COR-L47 (cell line): ENCODE measurements at places on chromosomes 3 and 15.

DNA sequence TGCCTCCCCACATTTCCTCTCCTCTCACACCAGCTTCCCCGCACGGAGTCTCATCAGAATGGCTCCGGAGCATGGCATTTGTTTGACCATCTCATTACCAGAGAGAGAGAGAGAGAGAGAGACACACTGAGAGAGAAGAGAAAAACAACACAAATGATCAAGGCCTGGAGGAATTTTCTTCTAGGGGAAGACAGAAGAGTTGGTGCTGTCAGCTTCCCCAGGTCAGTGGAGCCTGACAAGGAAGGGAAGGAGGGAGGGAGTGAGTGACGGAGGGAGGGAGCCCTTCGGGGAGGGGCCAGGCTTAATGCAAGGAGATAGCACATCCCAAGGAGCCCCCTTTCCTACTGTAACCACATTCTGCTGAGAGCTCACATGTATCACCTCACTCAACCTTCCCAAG, 9.1 kb downstream of the ST8SIA2 start:
- DNase-seq, result no peak

DNA sequence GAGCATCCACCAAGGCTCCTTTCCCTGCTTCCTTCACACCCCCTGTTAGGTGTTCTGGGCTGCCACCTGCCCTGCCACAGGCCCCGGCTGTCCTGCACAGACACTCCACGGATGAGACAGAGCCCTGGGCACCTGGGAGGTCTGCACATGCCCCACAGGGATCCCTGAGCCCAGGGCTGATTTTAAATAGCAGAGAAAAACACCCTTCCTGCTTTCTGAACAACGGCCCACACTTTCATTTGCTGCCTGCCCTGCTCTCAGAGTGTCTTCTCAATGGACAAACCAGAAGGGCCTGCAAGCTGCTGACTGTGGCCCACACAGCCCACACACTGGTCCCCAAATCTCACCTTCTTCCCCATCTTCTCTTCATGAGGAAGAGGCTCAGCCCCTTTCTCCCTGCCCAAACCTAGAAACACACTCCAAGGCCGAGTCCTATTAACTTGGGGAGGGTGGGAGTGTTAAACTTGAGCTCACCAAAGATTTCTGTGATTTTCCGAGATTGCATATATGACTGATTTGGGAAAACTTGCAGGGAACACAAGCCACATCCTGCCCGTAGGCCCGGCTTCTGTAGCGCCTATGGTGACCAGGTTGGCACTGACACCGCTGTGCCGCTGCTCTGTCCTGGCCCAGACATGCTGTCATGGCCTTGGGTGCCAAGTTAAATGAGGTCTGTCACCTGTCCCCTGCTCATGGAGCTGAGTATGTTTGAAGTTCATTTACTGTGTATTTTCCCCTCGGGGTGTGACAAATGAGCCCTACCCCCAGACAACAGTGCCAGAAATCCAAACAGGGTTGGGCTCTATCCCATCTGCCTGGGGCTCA, 47.2 kb upstream of the KLF13 start:
- DNase-seq, result no peak

DNA sequence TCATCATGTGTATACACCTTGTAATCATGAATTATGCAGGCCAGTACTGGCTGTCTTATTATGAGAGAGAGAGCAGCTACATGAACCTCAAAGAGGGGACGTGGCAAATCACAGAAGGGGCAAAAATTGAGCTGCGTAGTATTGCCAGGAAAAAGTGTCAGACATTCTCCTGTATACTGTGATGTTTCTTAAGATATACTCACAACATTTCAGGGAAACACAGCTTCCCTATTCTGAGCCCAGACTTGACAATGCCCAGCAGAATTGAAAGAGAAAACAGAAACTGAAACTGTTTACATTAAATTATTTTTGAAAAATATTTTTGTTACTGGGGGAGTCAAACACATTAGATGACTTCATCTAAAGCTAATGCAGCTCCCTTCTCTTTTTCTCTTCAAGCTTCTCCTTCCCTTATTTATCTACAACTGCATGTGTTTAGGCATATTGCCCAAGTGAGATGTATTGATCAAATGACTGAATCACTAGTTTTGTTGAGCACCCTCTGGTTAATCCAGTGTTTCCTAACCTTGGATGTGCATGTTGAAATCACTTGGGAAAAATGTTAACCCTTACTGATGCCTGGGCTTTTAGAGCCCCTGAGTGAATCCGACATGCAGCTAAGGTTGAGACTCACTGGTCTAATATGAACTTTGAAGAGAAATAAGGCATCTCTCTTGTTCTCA, 39.5 kb downstream of the CADPS start:
- DNase-seq, result no peak

DNA sequence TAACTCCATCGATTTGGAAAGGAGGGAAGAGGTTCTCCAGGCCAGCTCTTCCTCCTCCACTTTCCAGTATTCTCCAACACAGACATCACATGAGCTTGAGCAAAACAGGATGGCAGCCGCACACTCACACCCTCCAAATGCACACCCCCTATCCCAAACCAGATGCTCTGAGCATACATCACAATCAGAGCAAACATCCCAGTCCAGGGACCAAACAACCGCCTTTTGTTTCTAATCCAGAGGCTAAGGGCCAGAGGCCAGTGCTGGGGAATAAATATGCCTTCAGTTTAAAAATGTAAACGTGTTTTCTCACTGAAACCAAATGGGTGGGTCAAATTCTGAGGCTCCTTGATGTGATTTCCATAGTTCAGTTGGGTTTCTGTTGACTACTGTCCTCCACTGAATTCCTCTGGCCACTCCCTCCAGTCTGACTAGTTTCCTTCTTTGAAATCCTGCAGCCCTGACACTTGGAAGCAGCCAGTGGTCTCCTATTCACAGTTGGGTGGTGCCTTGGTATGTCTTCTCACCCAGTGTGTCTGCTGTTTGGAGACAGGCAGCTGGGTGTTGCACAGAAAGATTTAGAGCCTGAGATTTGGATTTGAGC, 19.2 kb upstream of the MFGE8 start:
- no peak for DNase-seq

GRCh38 chr15:64000183-64000951, 45.9 kb downstream of the DAPK2 start:
- no peak for DNase-seq

- no peak for DNase-seq
Measured at GRCh38 chr3:104596054-104596453, 770.7 kb upstream of the ALCAM start.

GRCh38 chr15:93780073-93780472, 451.3 kb upstream of the MCTP2 start:
- no peak for DNase-seq

- DNase-seq, result no peak
Measured at GRCh38 chr3:45273681-45274515, 47.8 kb upstream of the TMEM158 start.

DNA sequence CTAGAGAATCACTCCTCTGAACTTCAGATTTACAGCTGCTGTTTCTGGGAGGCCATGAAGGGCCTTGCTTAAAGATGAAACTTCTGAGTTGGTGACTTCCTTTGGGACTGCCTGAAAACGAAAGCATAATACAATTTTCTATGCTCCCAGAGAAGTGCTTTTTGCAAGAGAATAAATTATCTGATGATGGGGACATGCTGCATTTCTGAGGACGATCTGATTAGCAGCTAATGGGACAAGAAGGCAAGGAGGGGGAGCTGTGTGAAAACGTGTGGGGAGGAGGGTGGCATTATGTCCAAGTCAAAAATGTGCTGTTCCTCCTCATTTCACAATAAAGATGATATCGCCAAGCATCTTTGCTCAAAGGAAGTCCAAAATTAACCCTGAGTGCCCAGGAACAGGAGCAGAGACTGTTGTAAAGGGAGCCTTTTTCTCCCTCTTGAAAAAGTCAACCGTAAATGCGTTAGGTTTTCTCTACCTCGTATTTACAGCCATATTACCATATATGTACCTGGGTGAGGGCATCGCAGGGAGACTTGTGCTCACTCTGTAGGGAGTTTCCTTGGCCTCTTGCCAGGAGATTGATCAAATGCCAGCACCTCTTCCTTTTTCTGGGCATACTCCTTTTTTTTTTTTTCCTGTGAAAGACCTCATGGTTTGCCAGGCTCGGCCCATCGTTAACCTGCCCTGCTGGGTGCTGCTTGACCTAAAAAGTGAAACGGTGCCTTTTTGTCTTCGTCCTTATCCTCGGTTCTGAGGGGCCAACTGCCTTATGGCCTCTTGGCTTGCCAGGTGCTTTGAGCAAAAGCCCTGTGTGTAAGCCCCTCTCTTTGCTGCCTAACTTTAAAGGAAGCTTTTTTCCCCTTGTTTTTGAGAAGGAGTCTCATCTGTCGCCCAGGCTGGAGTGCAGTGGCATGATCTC, 11.5 kb downstream of the ITPR1 start:
- no peak for DNase-seq

DNA sequence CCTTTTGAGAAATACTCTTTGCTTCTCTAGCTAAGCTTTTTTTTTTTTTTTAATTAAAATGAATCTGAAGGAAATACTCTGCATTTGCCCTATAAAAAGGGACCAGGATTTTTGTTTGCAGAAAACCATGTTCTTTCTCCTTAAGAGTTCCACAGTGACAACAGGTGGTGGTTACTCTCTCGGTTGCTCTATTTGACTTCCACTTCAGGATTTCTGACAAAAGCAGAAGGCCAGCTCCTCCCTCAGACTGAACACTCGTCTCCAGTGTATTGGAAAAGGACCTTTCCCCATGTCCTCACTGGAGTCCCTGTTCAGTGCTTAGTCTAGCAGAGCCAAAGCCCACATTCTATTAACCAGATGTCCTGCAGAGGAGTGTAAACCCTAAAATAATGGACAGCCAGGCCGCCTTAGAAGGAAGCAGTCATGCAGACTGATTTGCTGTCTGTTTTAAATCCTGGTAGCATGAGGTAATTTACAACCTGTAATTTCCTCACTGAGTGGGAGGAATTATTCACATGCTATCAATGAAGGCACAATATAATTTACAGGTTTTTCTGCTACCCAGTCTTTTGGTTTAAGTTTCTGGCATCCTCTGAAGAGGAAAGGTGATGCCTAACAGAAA, 599.3 kb downstream of the PYDC2 start:
- peak; percentile 96 for DNase-seq

DNA sequence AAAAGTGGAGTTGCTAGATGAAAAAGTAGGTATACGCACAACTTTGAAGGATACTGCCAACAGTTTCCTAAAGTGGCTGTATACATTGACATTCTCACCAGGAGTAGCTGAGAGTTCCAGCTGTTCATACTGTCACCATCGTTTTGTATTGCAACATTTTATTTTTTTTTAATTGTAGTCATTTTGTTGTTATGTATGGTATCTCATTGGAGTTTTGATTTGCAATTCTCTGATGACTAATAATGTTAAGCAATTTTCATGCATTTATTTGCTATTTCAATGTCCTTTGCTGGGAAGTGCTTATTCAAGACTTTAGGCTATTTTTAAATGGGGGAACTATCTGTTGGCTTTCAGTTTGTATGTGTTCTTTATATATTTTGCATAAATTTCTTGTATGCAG, 185.1 kb upstream of the TGFBR2 start:
- DNase-seq, result no peak

DNA sequence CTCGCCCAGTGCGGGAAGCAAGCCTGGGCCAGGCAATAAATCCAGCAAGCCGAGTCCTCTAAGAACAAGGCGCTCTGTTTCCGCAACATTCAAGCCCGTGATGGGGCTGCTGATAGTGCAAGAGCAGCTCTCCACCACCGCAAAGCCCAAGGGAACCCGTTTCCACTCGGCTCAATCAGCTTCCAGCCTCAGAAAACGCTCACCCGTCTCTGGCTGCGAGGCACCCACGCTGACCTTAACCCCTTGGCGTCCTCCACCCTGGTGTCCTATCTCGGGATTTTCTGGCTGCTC, 17.8 kb downstream of the SPATA12 start:
- DNase-seq, result no peak

- no peak for DNase-seq
Measured at GRCh38 chr3:197794115-197794514, 3.1 kb downstream of the LRCH3 start.

GRCh38 chr15:29451201-29451781, 181.7 kb upstream of the NSMCE3 start:
- no peak for DNase-seq

GRCh38 chr15:76866008-76866407, 39.1 kb downstream of the SCAPER start:
- DNase-seq, result no peak

DNA sequence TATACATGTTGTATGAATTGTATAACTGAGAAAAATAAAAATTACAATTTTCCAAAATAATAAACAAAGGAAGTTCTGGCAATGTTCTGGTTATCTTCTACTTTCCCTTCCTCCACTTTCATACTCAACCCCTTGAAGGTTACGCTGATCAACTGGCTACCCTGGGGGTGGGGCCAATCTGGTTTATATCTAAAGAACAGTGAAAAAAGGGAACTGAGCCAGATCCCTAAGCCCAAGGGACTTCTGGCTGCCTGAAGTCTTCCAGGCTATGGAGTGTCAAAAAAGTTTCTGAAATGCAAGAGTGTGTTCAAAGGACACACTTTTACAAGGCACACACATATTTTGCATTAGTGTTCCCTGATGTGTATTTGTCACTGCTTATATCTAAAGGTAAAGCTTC, 591.9 kb downstream of the ROBO1 start:
- no peak for DNase-seq

- DNase-seq, result peak; percentile 4
Measured at GRCh38 chr3:67381667-67382272, 272.6 kb downstream of the SUCLG2 start.

DNA sequence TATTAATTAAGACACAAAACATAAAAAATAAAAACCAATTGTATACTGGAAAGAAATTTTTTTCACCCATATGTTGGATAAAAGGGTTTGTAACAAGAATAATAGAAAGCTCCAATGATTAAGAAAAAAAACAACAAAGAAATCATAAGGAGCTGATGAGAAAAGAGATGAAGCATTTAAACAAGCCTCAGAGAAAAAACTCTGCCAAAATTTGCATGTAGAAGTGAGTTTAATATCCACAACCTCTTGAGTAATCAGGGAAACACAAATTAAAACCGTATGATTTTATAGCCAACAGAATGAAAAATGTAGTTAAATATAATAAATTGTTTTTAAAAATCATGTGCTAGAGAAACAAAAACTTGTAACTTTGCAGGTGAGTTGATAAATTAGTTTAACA, 192.9 kb downstream of the BCHE start:
- DNase-seq, result no peak

- DNase-seq, result no peak
Measured at GRCh38 chr15:85592148-85592547, 202.6 kb downstream of the KLHL25 start.

DNA sequence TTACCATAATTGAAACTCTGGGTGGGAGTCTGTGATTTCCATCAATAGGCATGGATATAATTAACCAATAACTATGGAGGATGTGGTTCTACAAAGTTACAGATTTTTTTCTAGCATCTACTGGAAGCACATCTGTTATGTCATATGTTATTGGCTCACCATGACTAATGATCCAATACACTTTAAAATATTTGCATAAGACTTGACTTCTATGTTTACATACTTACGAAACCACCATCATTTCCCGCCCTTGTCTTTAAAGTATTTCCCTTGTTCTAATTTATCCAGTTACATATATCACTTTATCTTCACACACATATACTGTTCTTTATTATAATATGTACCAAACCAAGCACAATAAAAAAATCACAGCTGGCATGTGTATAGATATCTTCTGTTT, 380.3 kb upstream of the CBLB start:
- DNase-seq, result no peak
